ENCODE measurements at places on chromosomes 11 and 22.

- no peak overlapping the region for H3K27ac ChIP-seq
- peaks cover 35% of the 10 kb centered on the region for H3K27me3 ChIP-seq
- DNase-seq, result no peak
- no peak overlapping the region for H3K4me3 ChIP-seq
- H3K36me3 ChIP-seq, result no peaks in the 10 kb centered on the region
Measured at GRCh38 chr11:33615751-33616150, 84.9 kb downstream of the C11orf91 start.

- H3K36me3 ChIP-seq, result peaks cover 37% of the 10 kb centered on the region
- H3K27me3 ChIP-seq, result no peaks in the 10 kb centered on the region
- no peak overlapping the region for H3K4me3 ChIP-seq
- no peak for DNase-seq
- H3K27ac ChIP-seq, result no peak overlapping the region
Measured at GRCh38 chr22:24333301-24333700, 62.7 kb downstream of the SPECC1L start.

DNA sequence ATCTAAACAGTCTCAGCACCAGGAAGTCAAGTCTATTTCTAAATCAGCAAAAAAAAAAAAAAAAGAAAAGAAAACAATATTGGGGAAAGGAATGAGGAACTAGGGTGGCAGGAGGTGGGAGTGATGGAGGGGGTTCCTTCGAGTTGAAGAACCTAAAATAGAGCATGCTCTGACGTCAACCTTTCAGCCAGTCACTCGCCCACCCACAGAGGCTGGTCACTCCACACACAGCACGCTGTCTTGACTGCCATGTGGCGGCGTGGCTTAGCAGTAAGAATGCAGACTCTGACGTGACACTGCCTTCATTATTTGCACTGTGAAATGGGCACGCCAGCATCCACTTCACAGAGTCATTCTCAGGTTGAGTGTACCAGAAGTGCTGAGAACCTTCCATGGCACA is 48.3 kb downstream of the LARGE1 start:
- no peaks in the 10 kb centered on the region for H3K27me3 ChIP-seq
- H3K4me1 ChIP-seq, result peaks cover 49% of the 10 kb centered on the region
- DNase-seq, result peak; percentile 44
- peaks cover 5% of the 10 kb centered on the region for H3K36me3 ChIP-seq

DNA sequence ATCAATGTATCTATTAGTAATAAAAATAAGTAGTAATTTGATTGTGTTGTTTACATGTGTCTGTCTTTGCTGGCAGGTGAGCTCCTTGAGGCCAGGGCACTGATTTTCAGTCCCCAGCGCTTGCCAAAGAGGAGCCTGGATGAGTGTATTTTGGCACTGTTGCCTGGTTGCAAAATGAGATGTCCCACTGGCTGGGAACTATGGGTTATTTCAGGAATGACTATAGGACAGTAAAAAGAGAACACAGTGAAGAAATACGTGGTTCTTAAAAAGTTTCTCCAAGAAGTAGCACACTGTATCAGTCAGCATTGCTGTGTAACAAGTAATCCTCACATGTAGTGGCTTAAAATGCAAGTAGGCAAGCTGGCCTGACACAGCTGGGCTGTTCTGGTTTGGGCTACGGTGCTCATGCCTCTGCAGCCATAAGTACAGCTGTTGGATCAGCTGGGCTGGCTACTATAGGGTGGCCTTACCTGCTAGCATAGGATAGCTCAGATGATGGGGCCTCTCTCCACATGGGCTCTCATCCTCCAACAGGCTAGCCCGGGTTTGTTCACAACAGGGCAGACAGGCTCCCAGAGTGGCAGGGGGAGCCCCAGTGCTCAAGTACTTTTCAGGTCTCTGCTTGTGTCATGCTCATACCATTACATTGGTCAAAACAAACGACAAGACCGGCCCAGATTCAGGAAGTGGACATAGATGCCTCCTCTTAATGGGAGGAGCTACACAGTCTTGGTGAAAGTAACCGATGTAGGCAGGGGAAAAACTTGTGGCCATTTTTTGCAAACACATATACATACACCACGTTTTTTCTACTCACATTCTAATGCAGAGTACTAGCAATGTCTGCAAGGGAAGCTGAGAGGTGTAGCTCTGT is 399.1 kb downstream of the LARGE1 start:
- H3K27me3 ChIP-seq, result no peaks in the 10 kb centered on the region
- H3K36me3 ChIP-seq, result peaks cover 18% of the 10 kb centered on the region
- peaks cover 64% of the 10 kb centered on the region for H3K4me1 ChIP-seq
- no peak overlapping the region for H3K4me3 ChIP-seq
- H3K27ac ChIP-seq, result peak overlapping the region; percentile 39
- no peak for DNase-seq

GRCh38 chr11:58391879-58392278 is 14.8 kb downstream of the OR5B3 start:
- peaks cover 6% of the 10 kb centered on the region for H3K4me1 ChIP-seq
- no peak overlapping the region for H3K27ac ChIP-seq
- H3K36me3 ChIP-seq, result peaks cover 8% of the 10 kb centered on the region
- DNase-seq, result no peak

GRCh38 chr11:74581954-74582547 is 10.3 kb upstream of the POLD3 start:
- no peak for DNase-seq
- H3K36me3 ChIP-seq, result no peaks in the 10 kb centered on the region
- H3K27me3 ChIP-seq, result no peaks in the 10 kb centered on the region

GRCh38 chr22:49372530-49373288 is 455.0 kb downstream of the BRD1 start:
- no peak for DNase-seq
- H3K27ac ChIP-seq, result no peak overlapping the region
- H3K4me1 ChIP-seq, result peaks cover 3% of the 10 kb centered on the region
- no peak overlapping the region for H3K4me3 ChIP-seq
- H3K36me3 ChIP-seq, result no peaks in the 10 kb centered on the region

DNA sequence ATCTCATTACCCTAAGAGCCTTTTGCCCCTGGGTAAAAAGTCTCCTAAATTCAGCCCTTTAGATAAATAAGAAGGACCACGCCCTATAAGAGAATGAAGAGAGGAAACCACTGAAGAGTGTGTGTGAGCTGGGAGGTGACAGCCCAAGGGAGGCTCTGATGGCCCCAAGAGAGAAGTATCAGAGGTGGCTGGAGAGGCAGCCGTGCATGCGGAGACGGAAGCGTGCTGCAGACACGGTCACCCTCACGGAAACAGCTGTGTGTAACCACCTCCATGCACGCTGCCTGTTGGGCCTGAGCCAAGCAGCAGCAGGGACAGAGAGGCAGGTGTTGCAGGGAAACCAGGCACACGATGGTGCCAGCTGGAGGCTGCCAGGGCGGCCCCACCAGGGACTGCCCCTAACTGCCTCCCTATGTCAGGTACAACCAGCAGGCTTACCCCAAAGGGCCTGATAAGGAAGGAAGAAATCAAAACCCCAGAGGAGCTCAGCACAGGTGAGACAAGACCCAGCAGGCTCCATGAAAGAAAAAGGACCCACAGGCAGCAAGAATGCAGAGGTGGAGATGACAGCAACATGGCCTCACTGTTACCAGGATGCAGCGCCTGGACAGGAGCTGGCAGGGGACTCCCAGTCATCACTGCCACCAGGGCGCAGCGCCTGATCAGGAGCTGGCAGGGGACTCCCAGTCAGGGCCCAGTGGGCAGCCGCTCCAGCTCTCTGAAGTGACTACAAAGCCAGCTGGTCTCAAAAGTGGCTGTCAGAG is 7.8 kb downstream of the LARGE2 start:
- peak overlapping the region; percentile 96 for H3K27ac ChIP-seq
- H3K4me3 ChIP-seq, result peak overlapping the region; percentile 93
- peak; percentile 95 for DNase-seq
- H3K27me3 ChIP-seq, result no peaks in the 10 kb centered on the region

DNA sequence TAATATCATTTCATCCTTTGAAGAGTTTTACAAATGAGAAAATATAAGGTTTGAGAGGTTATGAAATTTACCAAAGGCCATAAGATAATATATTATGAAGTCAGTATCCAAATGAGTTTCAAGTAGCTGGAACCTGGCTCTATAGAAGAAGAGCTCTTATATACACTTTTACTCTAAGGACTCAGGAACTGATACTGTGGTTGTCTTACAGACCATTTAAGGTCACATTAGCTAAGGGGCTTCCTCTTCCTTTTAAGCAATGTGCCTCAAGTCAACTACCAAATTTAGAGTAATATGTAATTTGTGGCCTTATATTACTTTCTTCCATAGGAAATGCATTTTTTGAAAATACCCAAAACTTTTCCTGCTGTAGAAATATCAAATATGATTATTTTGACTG is 369.3 kb downstream of the DLG2 start:
- no peak overlapping the region for H3K27ac ChIP-seq

GRCh38 chr11:45320371-45320770 is 34.2 kb upstream of the SYT13 start:
- H3K36me3 ChIP-seq, result no peaks in the 10 kb centered on the region
- no peak for DNase-seq
- peaks cover 55% of the 10 kb centered on the region for H3K27me3 ChIP-seq
- H3K27ac ChIP-seq, result no peak overlapping the region
- no peaks in the 10 kb centered on the region for H3K4me1 ChIP-seq
- no peak overlapping the region for H3K4me3 ChIP-seq

DNA sequence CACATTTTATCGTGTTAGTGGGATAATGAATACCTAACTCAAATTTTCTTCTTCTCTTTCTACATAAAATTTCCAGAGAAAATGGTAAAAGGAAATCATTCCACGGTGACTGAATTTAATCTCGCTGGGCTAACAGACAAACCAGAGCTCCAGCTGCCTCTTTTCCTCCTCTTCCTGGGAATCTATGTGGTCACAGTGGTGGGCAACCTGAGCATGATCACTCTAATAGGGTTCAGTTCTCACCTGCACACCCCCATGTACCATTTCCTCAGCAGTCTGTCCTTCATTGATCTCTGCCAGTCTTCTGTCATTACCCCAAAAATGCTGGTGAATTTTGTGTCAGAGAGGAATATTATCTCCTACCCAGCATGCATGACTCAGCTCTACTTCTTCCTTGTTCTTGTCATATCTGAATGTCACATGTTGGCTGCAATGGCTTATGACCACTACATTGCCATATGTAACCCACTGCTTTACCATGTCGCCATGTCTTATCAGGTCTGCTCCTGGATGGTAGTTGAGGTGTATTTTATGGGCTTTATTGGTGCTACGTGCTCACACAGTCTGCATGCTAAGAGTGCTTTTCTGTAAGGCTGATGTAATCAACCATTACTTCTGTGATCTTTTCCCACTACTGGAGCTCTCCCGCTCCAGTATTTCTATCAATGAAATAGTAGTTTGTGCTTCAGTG is 24.1 kb downstream of the OR10D3 start:
- no peaks in the 10 kb centered on the region for H3K36me3 ChIP-seq
- H3K4me3 ChIP-seq, result no peak overlapping the region
- peaks cover 7% of the 10 kb centered on the region for H3K27me3 ChIP-seq
- no peaks in the 10 kb centered on the region for H3K4me1 ChIP-seq

GRCh38 chr22:17981497-17981896 is 42.9 kb downstream of the MICAL3 start:
- peak overlapping the region; percentile 29 for H3K4me3 ChIP-seq
- peaks cover 81% of the 10 kb centered on the region for H3K4me1 ChIP-seq
- no peak overlapping the region for H3K27ac ChIP-seq
- H3K27me3 ChIP-seq, result no peaks in the 10 kb centered on the region

Data from stimulated activated naive B cell treated with anti-CD40 and anti-IgM and Interleukin-4, amounts not matched to agents 10 μg/mL and 1 μg/mL and 100 μg/mL, for 72 hours (primary cell).